ENCODE measurements at places on chromosomes 16 and 17.

DNA sequence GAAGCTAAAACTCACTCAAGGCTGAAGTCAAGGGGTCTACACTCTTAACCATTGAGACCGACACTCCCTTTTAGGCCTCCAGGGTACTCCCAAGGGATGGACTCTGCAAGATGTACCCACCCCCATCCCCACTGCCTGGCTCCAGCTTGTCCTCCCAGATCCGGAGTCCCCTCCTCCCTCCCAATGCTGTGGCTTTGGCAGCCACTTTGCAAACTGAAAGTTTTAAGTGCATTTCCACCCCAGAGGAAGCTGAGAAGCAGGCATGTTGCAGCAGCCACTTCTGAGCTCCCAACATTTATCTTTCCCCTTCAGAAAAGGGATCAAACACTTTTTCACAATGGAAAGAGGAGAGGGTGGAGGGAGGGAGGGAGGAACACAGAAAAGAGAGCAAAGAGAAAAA, 115.2 kb downstream of the COPRS start:
- DNase-seq, result no peak

GRCh38 chr17:37392024-37392590, 14.5 kb downstream of the ACACA start:
- peak; percentile 86 for DNase-seq

GRCh38 chr17:46044989-46045388, 45.9 kb downstream of the STH start:
- no peak for DNase-seq

DNA sequence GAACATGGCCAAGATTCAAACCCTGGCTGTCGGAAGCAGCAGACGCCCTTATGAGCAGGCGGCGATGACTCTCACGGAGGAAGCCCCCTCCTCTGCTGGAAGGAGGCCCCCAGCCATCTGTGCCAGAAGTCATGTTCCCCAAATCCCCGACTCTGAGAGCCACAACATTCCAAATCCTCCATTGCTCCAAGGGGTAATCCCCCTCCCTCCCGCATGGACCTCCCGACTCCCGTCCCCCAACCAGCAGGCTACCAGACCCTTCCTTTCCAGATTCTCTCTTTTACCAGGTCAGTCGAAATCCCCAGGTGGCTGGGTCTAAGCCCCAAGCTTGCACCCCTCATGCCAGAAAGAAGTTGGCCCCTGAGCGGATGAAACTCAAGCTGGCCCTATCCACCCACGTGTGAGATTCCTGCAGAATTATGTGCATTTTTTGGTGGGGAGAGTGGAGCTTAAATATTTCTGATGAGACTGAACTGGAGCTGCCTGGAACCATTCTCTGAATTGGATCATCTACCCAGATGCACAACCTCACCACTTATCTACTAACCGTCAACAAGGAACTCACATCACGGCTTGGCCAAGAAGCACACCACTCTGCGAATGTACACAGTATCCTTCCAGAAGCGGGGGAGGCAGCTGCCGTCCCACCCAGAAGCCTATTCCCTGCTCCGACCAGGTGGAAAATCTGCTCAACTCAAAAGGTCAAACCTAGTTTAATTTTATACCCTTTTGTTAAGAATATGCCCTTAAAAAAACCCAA, 283.5 kb downstream of the C16orf95 start:
- DNase-seq, result no peak

GRCh38 chr16:67258161-67258835, 9.5 kb downstream of the SLC9A5 start:
- DNase-seq, result no peak

- DNase-seq, result no peak
Measured at GRCh38 chr17:78224231-78225087, 7.0 kb upstream of the TMEM235 start.

- no peak for DNase-seq
Measured at GRCh38 chr17:77321649-77322513, 181.1 kb downstream of the SEC14L1 start.

DNA sequence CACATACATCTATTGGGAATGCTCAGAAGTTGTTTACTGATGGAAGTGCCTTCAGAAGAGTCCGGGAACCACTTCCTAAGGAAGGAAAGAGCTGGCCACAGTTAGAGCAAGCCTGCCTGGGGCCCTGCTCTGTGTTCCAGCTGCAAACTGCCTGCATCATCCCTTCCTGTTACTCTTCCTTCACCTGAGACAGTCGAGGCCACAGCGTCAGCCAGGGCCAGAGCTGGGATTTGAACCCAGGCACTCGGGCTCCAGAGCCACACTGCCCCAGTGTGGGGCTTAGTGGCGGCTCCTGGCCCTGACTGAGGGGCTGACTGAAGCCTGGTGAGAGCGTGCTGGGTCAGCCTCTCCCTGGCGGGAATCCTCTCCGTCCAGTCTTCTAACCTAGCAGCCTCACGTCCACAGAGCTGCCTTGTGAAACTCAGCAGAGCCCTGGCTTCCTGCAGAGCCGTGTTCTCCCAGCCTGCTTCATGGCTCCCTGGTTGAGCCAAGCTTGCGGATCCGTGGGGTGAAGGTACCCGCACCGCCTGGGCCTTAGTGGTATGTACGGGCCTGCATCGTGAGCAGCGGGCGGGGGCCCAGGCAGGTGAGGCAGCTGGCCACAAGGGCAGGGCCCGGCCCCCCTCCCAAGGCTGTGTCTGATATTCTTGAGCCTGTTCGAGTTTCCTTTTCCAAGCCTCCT, 4.6 kb upstream of the C17orf99 start:
- no peak for DNase-seq

DNA sequence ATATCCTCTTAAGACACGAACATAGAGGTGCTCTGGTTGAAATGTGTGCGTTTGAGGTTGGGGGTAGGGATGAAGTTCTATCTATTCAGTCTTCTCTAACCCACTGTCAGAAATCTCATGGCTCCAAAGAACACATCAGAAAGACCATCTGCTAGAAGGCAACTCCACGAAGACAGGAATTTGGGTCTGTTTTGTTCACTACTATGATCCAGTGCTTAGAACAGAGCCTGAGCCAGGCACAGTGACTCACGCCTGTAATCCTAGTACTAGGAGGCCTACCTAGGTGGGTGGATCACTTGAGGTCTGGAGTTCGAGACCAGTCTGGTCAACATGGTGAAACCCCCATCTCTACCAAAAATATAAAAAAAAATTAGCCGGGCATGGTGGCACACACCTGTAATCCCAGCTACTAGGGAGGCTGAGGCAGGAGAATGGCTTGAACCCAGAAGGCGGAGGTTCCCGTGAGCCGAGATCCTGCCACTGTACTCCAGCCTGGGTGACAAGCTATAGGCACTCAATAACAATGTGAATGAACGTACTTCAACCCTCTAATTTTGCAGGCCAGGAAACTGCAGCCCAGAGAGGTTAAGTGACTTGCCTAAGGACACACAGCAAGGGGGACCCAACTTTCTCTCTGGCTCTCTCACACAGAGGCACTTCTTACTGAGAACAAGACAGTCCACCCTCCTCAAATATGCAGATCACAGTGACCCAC, 2.3 kb downstream of the CASKIN2 start:
- DNase-seq, result no peak

DNA sequence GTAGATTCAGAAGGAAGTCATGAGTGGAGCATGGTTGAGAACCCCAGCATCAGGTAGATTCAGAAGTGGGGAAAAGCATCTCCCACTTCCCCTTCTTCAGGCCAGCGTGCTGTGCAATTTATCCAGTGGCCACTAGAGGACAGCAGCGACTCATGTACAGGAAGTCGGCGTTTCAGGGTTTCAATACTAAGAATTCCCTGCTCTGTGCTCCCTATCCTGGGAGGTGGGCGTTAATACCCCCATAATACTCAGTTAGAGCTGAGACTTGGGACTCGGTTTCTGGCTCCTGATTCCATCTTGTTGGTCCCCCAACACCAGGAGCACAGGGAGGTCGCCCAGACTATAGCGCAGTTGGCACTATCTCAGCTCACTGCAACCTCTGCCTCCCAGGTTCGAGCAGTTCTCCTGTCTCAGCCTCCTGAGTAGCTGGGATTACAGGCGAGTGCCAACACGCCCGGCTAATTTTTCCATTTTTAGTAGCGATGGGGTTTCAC, 75.3 kb upstream of the AMZ2 start:
- peak; percentile 46 for DNase-seq

- DNase-seq, result no peak
Measured at GRCh38 chr16:54647725-54648221, 282.9 kb upstream of the IRX5 start.

- no peak for DNase-seq
Measured at GRCh38 chr16:73067671-73068540, 20.0 kb upstream of the ZFHX3 start.

DNA sequence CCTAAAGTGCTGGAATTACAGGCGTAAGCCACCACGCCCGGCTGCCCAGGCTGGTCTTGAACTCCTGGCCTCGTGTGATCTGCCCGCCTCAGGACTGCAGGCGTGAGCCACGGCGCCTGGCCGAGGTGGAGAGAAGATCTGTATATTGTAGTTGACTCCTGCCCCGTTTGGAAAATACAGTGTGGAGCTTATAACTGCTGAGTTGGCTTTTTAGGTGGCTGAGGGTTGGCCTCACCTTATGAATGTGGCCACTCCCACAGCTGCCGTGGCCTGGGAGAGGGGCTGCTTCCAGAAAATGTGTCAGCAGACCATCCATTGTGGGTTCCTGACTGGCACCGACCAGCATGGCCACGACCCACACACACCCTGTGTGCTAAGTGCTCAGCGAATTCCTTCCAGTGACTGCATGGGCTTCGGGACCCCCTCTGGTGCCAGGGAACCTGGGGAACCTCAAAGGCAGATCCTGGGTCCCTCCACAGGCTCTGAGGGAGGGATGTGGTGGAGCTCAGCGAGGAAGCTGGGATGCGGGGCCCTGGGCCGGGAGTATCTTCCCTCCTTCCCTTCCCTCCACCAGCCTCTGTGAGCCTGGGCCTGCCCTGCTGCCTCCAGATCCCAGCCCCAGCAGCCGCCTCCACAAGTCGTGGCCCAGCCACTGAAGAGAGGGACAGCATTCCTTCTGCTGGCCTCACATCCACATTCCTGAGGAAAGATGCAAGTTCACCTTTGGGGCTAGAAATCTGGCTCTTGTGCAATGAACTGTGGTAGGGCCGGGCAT, 10.9 kb upstream of the RAB11FIP3 start:
- peak; percentile 39 for DNase-seq

GRCh38 chr17:48026502-48027321, 10.9 kb downstream of the COPZ2 start:
- peak; percentile 78 for DNase-seq

GRCh38 chr17:41480136-41480535, 815 bp downstream of the KRT35 start:
- no peak for DNase-seq

GRCh38 chr17:62004388-62004787, 60.7 kb downstream of the MED13 start:
- no peak for DNase-seq

- no peak for DNase-seq
Measured at GRCh38 chr17:81849457-81849856, 10.9 kb downstream of the P4HB start.

DNA sequence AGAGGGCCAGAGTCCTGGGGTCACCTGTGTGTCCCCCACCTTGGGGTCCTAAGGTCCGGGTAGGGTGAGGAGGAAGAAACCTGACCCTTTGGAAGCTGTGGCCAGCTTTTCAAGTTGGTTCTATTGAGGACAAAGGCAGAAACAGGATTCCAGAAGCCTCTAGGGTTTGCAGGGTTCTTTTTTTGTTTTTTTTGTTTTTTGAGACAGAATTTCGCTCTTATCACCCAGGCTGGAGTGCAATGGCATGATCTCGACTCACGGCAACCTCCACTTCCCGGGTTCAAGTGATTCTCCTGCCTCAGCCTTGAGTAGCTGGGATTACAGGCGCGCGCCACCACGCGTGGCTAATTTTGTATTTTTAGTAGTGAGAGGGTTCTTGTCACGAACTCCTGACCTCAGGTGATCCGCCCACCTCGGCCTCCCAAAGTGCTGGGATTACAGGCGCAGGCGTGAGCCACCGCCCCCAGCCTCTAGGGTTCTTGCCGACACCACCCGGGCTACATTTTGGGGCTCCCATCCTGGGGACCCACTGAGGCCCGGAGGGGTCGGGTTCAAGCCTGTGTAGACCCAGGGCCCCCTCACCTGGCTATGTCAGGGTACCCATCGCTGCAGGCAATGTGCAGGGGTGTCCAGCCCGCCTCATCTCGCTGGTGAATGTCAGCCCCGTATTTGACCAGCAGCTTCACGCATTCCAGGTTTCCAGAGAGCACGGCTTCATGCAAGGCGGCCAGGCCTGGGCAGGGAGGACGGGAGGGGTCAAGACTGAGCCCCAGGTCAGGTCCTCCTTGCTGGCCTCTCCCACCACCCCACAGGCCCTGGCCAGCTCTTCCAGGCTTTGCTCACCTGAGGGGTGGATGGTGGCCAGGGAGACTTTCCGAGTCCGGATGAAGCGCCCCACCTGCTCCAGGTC, 674 bp downstream of the PPP1R27 start:
- no peak for DNase-seq

DNA sequence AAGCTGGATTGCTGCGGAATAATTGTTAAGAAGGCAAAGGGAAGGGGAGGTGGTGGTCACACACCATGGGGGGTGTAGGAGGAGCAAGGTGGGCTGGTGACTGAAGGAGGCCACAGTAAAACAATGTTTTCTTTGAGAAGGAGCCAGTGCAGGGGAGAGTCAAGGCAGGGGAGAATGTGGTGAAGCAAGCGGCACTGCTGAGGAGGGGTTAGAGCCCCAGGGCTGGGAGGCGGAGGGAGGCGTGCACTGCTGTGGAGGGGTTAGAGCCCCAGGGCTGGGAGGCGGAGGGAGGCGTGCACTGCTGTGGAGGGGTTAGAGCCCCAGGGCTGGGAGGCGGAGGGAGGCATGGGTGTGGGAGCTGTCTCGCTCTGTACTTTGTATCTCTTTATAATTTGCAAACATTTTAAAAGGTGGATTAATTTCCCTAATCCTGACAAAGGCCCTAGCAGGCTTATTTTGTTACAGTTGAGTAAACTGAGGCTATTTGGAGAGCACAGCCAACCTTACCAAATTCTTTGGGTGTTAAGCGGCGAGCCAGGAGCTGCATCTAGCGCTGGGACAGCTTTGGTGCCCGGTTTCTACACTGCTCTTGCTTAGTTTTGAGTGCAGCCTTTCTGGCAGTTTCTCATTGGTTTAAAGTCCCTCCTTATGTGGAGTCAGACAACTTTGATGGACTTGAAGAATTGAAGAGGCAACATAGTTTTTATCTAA, 20.9 kb downstream of the RPTOR start:
- no peak for DNase-seq

- no peak for DNase-seq
Measured at GRCh38 chr16:85378145-85379040, 234.7 kb upstream of the GSE1 start.

DNA sequence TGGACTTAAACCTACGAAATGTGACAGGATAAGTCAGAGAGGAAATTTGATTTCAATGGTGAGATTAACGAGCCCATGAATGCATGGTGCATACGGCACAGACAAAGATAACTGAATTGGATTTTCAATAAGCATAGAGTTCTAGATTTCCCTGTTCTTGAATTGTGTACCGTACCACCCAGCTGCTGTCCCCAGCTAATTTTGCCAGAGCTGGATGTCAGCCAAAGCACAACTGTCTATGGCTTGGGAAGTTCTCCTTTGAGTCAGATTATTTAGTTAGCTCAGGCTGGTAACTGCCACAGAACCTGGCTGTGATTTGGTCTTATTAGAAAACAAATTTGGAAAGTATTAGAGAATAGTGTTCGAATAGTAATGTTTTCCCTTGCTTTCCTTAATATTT, 143.1 kb downstream of the CDH13 start:
- no peak for DNase-seq

Measured in renal cortical epithelial cell (primary cell).